ENCODE measurements at places on chromosomes 12 and 14. TPM values are rescaled to one million over a fixed set of nuclear protein-coding genes. Genes with fewer than 3 reads are reported as not detected.

DNA sequence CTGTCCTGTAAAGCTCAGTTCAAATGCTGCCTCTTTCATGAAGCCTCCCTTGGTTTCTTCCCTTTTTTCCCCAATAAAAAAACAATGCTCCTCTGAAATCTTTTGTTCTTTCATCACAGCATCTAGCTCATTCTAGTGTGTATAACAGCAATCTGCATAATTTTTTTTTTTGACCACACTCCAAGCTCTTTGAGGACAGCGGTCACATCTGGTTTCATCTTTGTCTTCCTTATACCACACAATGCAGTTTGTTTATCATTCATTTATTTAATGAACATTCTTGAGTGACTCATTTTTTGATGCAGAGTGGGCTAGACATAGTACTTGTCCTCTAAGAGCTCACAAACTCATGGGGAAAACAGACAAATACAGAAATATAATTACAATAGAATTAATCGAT lies 7.3 kb downstream of the GNG2 start:
- DNase-seq, result no peak

- no peak for DNase-seq
These were observed 26.2 kb upstream of the TCL1B start for GRCh38 chr14:95659990-95660385.

GRCh38 chr14:68147303-68147702 lies 327.7 kb downstream of the RAD51B start:
- no peak for DNase-seq

Gene BCL11B
- 0.23 TPM for total RNA-seq

Gene EPYC
- not detected for total RNA-seq

GRCh38 chr14:96587823-96588385 lies 85.7 kb downstream of the PAPOLA start:
- DNase-seq, result no peak

- no peak for DNase-seq
These were observed 22.5 kb upstream of the ATP2B1 start for GRCh38 chr12:89731089-89731488.

DNA sequence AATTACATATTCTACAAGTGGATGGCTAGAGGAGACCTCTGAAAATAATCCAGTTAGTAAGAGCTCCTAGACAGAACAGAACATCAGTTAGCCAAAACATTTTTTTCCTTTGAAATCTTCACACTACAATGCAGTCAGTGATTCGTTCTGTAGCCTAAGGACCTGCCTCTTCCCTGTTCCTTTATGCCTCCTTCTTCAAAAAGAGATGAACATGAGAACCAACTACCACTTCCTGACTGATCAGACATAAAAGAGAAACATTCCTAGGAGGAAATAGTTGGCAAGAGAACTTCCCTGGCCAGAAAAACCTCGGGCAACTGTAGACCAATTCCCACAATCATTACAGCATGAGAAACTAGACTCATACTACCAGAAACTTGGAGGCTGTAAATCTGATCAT lies 29.4 kb downstream of the ITPR2 start:
- DNase-seq, result no peak

Gene TMEM121
- 3.5 TPM for total RNA-seq

DNA sequence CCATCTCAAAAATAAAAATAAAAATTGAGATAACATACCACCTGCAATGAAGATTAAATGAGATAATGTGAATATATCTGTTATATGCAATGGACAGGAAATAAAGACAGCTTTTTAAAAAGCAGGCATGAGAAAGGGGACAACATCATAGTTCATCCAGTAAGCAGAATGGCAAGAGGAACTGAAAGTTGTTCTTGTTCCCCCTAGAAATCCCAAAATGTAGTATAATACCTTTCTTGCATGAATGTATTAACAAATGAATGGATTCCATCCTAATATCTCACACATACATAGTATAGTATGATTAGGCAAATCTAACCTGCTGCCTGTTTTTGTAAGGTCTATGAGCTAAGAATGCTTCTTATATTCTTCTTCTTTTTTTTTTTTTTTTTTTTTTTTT lies 31.4 kb downstream of the FGD6 start:
- no peak for DNase-seq

Gene PEBP1
- 445 TPM for total RNA-seq

GRCh38 chr14:98931911-98932310 lies 340.1 kb downstream of the BCL11B start:
- DNase-seq, result no peak

DNA sequence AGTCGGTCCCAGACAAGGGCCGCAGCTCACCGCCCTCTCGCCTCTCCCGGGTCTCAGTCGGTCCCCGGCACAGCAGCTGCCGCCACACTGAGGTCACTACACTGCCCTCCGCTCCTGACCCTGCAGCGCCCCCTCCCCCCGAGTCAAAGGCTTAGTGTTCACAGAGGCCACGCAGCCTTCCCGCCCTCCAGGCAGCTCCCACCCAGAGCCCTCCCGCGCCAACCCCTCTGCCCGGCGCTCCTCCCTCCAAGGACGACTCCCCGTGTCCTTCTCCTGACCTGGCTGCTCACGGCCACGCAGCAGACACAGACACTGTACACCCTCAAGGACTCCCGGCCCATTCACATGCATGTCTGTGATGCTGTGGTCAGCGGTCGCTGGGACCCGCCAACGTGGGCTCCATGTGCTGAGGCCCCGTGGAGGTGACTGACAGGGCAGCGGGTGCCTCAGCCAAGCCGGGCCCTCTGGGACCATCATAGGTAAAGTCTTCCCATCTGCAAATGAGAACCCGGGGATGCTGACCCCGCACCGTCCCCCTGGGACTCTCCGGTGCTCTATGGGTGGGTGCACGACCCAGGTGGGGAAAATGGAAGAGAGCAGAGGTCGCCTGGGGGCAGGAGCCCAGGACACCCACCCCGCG lies 16.3 kb upstream of the GALNT9 start:
- DNase-seq, result no peak

Gene PCED1B
- total RNA-seq, result 9.0 TPM

DNA sequence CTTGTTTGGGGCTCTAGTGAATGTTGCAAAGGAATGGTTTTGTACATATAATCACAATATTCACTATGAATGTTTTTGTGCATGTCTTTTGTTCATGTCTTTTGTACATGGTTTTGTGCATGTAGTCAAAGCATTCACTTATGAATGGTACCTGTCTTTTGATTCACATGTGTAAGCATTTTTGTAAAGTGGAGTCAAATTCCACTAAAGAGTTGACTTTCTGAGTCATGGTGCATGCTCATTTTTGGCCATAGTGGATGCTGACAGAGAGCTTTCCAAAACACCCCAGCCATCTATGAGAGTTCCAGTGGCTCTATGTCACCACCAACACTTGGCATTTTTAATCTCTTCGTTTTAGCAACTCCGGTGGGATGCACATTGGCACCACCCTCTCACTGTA lies 1185.9 kb upstream of the TMEM132C start:
- DNase-seq, result no peak

DNA sequence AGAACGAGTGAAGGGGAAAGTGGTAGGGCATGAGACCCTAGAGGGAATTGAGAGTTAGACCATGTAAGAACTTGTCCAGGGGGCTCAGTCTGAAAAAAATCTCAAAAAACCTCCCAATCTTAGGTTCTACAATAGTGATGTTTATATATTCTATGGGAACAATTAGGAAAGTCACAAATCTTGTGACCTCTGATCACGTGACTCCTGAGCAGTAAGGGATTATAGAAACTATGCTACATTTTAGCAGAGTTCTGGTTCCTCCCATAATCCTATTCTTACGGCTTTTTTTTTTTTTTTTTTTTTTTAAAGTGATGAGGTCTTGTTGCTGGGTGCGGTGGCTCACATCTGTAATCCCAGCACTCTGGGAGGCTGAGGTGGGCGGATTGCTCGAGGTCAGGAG lies 5.8 kb downstream of the ADCK1 start:
- no peak for DNase-seq

Gene SLC2A3
- 5.9 TPM for total RNA-seq

Gene ST8SIA1
- 1.0 TPM for total RNA-seq

DNA sequence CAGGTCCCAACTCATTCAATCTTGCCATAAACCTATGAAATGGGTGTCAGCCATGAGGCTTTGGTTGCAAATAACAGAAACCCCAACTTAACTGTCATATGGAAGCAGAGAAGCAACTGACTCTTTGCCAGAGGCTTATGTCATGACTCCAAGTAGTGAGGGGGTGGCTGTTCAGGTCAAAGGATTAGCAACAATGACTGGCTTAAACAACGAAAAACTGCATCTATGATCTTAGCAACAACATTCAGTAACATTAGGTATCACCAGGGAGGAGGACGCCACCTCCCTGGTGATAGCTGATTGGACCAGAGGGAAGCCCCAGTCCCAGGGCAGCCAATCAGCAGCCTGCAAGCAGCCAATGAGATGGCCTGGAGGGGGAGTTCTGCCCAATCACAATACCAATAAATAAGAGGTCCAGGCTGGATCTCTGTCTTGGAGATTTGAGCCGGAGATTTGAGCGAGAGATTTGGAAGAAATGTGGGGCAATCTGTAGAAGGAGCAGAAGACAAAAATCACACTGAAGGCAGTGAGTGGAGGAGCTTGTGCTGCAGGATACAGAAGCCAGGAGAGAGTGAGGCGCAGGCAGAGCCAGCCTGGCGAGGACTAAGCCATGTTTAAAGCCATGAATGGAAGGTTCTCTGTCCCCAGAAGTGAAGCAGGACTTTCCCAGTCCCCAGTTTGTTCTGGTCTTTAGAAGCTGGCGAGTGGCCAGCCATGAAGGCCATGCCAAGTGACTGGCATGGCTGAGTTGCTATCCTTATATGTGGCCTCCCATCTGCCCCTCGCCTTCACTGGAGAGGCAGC lies 93.3 kb downstream of the CALM1 start:
- DNase-seq, result no peak

GRCh38 chr14:66641861-66642635 lies 134.1 kb downstream of the GPHN start:
- DNase-seq, result no peak

DNA sequence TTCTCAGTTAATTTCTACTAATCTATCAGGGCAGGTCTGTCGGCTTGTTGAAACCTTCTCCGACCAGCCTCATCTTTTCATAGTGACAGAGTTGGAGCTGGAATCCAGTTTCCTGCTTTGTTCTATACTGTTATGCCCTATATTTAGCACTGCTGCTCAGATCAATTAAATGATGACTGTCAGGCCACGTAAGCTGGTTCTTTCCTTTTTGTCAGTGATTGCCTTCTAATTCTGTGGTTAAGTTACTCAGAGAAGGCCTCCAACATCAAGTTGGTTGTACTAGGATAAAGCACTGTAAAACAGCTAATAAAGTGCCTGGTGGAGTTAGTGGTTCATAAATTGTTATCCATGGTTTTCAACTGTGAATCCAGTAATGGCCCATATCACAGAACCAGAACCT lies 22.6 kb downstream of the DERA start:
- DNase-seq, result no peak

DNA sequence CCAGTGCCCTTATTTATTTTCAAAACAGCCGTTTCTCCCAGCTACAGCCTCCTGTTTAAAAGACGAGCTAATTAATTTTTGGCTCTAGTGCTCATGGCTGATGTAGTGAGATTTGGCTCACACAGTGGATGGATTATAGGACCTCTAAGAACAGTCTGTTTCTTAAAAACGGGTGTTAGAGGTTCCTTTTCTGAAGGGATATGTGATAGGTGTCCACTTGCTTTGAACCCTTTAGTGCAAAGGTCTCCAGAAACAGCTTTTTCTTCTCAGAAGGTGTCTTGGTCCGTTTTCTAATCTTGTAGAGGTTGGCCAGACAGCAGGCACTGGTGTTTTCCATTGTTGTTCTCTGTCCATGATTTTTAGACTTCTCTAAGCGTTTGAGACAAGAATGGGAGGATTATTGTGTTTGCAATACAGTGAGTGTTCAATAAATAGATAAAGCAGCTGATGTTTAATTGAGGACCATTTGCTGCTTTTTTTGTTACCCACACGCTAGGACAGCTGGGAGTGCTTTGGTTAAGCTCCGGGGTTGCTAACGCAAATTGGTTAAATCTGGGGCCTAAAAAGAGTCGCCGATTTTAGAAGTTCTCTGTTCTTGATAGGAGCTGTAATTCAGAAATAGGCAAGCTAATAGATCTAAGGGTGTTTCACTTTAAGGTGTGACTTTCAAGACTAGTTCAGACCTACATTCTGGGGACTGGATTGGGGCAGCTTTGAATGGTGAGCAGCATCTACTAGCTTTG lies 1.0 kb downstream of the BORCS5 start:
- DNase-seq, result no peak

Gene RPL10L
- not detected for total RNA-seq

DNA sequence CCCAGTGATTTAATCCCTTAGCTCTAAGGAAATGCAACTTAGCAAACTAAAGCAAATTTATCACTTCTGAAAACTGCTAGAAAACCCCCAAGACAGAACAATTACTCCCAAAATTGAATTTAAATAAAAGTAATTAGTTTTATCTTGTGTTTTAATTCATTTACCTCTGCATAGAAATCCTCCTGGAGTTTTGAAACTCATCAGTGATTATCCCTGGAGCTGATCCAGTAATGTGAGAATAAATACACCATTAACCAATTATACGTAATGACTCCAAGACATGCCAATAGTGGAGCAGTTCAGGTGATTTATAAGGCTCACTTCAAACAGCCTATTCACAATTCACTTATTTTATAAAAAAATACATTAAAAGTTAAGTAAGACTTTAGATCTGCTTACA lies 855.3 kb upstream of the FLRT2 start:
- DNase-seq, result no peak

Gene FITM1
- total RNA-seq, result not detected

Gene RILPL2
- 1.7 TPM for total RNA-seq

- no peak for DNase-seq
These were observed 694 bp upstream of the PTGES3 start for GRCh38 chr12:56688846-56689109.

Gene TXNDC16
- total RNA-seq, result 3.7 TPM

- DNase-seq, result no peak
These were observed 164.3 kb upstream of the NOS1 start for GRCh38 chr12:117525766-117526165.

DNA sequence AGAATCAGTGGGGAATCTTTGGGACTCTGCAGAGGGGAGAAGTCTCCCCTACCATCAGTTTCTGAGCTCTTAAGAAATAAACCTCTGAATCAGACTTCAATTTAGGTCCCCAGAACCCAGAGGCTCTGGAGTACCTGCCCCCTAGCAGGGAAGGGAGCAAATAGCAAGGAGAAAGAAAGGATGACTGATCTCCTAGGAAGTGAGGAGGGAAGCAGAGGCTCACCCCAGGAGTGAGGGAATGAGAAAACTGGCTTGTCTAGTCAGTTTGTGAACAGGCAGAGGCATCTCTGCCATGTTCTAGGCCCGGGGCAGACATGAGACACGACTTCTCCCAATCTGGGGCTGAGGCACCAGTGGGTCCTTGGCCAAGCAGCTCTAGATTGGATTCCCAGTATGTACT lies 24.3 kb upstream of the SMUG1 start:
- no peak for DNase-seq

Gene USP15
- 30.6 TPM for total RNA-seq

Gene PIANP
- not detected for total RNA-seq
